ENCODE measurements at places on chromosomes 3 and 15.

DNA sequence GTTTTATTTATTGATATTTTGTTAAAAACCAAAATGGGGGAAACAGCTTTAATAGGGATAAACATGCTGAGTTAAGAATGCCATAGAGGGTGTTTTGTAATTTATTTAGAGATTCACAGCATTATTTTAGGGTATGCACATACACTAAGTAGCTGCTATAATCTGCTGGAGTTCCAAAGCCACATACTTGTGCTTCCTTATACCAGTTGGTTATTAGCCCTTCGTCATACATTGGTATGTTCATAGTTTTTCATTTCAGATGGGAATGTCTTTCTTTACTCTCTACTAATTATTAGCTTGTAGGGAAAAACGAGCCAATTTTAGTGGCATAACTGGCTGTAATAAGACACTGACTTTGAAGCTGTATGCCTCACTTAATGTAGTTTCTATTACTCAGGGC, 74.9 kb downstream of the PFN2 start:
- H3K4me1 ChIP-seq: peaks cover 7% of the 10 kb centered on the region
- H3K36me3 ChIP-seq: peaks cover 45% of the 10 kb centered on the region
- H3K27me3 ChIP-seq: no peaks in the 10 kb centered on the region
- no peak overlapping the region for H3K4me3 ChIP-seq

DNA sequence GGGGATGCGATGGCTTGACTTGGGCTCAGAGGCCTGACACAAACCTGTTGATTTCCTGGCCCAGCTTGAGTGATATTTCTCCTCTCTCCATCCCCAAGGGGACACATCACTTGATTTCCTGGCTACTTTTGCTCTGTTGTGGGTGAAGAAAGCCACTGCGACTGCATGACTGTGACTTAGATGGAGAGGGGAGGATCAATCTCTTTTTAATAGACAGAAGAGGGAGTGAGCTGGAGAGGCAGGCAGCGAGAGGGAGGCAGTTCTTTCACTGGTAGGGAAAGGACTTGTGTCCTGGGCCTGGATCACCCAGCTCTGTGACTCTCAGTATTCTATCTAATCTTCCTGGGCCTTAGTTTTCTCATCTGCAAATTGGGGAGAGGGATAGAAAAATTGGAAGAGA, 189.8 kb upstream of the RGMA start:
- H3K4me1 ChIP-seq: no peaks in the 10 kb centered on the region
- peaks cover 26% of the 10 kb centered on the region for H3K27me3 ChIP-seq
- no peak for DNase-seq
- H3K27ac ChIP-seq: no peak overlapping the region
- H3K36me3 ChIP-seq: no peaks in the 10 kb centered on the region

DNA sequence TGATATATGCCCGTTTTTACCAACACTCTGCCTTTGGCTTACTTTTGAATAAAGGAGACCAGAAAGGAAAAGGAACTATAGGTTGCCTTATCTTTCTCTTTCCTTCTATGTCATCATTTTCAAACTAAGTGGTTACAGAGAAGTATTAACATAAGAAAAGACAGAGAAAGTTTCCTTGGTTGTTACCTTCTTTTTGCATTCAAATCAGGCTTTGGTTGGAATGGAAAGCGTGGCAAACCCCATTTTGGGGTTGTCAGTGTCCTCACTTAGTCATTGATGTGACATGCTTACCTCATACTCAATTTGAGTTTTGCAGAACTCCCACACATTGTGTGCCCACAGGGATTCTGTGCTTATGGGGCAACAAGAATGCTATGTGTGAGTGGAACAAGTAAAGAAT, 3.7 kb upstream of the THRB start:
- no peak overlapping the region for H3K27ac ChIP-seq
- no peak for DNase-seq
- H3K4me3 ChIP-seq: no peak overlapping the region
- peaks cover 9% of the 10 kb centered on the region for H3K4me1 ChIP-seq
- no peaks in the 10 kb centered on the region for H3K36me3 ChIP-seq
- peaks cover 59% of the 10 kb centered on the region for H3K27me3 ChIP-seq

DNA sequence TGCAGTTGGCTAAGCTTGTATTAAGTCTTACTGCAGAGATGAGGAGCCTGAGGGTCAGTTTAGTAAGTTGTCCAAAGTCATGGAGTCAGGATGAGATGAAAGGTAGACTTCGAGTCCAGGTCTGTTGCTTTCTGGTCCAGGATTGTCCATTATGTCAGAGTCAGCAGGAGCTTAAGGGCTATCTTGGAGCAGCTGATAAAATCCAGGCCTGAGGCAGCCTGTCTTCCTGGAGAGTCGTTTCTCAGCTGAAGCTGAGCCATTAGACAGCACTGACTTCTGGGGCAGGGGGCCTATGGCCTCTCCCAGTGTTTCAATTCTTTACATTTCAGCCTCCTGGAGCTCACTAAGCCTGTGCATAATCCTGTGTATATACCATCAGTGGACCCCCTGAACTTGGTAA, 219.5 kb upstream of the GAP43 start:
- no peaks in the 10 kb centered on the region for H3K4me1 ChIP-seq
- H3K27ac ChIP-seq: no peak overlapping the region

- peaks cover 16% of the 10 kb centered on the region for H3K36me3 ChIP-seq
- no peak overlapping the region for H3K27ac ChIP-seq
- H3K4me1 ChIP-seq: no peaks in the 10 kb centered on the region
- no peaks in the 10 kb centered on the region for H3K27me3 ChIP-seq
- DNase-seq: no peak
These were observed 110.1 kb upstream of the PLXNA1 start for GRCh38 chr3:126872701-126873342.

DNA sequence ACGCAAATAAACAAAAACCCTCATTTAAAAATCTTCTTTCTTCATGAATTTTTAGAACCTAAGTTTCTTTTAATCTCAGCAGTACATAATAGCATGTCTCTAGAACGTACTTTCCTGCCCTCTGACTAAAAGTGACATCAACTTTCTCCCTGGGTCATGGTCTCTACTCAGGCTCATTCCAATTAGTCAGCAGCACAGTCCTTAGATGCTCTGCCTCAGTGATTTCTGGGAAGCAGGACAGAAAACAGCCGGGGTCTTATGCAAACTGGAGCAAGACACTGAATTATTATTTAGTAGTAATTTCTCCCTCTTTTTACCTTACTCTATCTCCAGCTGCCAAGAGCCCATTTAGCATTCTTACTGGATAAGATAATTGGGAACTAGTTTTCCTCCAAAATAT, 365.2 kb downstream of the TUSC7 start:
- H3K4me1 ChIP-seq: no peaks in the 10 kb centered on the region
- H3K27ac ChIP-seq: no peak overlapping the region
- no peaks in the 10 kb centered on the region for H3K27me3 ChIP-seq
- no peak overlapping the region for H3K4me3 ChIP-seq

- H3K27ac ChIP-seq: no peak overlapping the region
- no peaks in the 10 kb centered on the region for H3K4me1 ChIP-seq
- H3K4me3 ChIP-seq: no peak overlapping the region
- no peaks in the 10 kb centered on the region for H3K27me3 ChIP-seq
- DNase-seq: no peak
- H3K36me3 ChIP-seq: no peaks in the 10 kb centered on the region
These were observed 646.0 kb downstream of the TUSC7 start for GRCh38 chr3:117355566-117355965.

GRCh38 chr3:107432646-107433045, 55.4 kb downstream of the CCDC54 start:
- no peak for DNase-seq
- no peaks in the 10 kb centered on the region for H3K27me3 ChIP-seq
- H3K4me1 ChIP-seq: peaks cover 21% of the 10 kb centered on the region

- no peaks in the 10 kb centered on the region for H3K36me3 ChIP-seq
- H3K4me3 ChIP-seq: no peak overlapping the region
- no peak overlapping the region for H3K27ac ChIP-seq
- H3K4me1 ChIP-seq: peaks cover 8% of the 10 kb centered on the region
- H3K27me3 ChIP-seq: peaks cover 36% of the 10 kb centered on the region
These were observed 12.5 kb upstream of the FBLN2 start for GRCh38 chr3:13536432-13536831.

- no peaks in the 10 kb centered on the region for H3K27me3 ChIP-seq
- peaks cover 29% of the 10 kb centered on the region for H3K4me1 ChIP-seq
- no peak overlapping the region for H3K27ac ChIP-seq
- peaks cover 6% of the 10 kb centered on the region for H3K36me3 ChIP-seq
- no peak overlapping the region for H3K4me3 ChIP-seq
- no peak for DNase-seq
These were observed 8.9 kb downstream of the XIRP1 start for GRCh38 chr3:39183211-39184080.

DNA sequence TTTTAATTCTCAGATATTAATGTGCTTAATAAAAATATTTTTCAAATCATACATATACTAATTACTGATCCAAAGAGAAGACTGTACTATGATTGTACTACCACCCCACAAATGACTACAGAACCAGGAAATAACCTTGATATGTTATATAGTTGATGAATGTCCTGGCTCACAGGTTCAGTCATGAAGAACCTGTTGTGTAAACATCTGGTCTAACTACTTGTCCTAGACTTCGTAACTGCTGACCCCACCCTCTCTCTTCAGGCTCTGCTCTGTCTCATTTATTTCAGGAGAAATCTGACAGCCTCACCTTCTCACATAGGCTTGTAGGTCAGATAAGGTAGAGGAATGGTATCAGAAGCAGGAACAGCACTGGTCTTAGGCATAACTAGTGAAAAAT, 14.7 kb upstream of the CSTA start:
- no peak overlapping the region for H3K27ac ChIP-seq
- peaks cover 2% of the 10 kb centered on the region for H3K27me3 ChIP-seq
- no peak overlapping the region for H3K4me3 ChIP-seq

- H3K4me1 ChIP-seq: peaks cover 16% of the 10 kb centered on the region
- no peak overlapping the region for H3K4me3 ChIP-seq
- no peaks in the 10 kb centered on the region for H3K27me3 ChIP-seq
These were observed 48.0 kb upstream of the GSK3B start for GRCh38 chr3:120142236-120142635.

DNA sequence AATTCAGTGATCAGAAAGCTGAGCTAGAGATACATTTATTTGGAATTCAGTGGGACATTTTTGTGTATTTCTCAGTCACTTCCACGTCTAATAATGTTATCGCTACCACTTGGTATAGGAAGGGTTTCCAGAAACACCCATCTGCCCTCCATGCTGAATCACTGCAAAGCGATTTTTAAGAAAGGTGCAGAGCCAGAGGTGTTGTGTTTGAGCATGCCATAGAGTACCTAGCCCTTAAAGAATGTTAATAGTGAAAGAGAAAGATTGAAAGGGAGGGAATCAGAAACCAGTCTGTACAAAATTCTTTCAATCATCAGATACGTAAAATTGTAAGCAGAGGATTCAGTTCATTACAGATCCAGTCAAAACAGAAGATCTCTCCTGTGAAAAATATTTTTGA, 80.1 kb upstream of the ARL6 start:
- no peaks in the 10 kb centered on the region for H3K4me1 ChIP-seq
- H3K36me3 ChIP-seq: no peaks in the 10 kb centered on the region
- H3K27ac ChIP-seq: no peak overlapping the region
- H3K4me3 ChIP-seq: no peak overlapping the region

- H3K4me1 ChIP-seq: peaks cover 2% of the 10 kb centered on the region
- no peak overlapping the region for H3K4me3 ChIP-seq
- no peak overlapping the region for H3K27ac ChIP-seq
- DNase-seq: no peak
- H3K27me3 ChIP-seq: peaks cover 19% of the 10 kb centered on the region
- no peaks in the 10 kb centered on the region for H3K36me3 ChIP-seq
These were observed 5.7 kb downstream of the THBS1 start for GRCh38 chr15:39586387-39587095.

DNA sequence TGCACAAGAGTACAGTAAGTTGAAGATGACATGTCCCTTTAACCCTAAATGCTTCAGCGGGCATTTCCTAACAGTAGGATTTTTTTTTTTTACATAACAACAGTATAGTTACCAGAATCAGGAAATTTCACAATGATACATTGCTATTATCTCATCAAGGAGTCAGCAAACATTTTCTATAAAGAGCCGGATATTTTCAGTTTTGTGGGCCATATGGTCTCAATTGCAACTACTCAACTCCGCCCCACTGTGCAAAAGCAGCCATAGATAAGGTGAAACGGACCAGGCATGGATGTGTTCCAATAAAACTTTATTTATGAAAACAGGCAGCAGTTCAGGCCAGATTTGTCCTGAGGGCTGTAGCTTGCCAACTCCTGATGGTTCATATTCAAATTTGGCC, 130.6 kb downstream of the SMAD6 start:
- DNase-seq: no peak
- H3K4me3 ChIP-seq: no peak overlapping the region
- H3K36me3 ChIP-seq: no peaks in the 10 kb centered on the region
- H3K4me1 ChIP-seq: no peaks in the 10 kb centered on the region

DNA sequence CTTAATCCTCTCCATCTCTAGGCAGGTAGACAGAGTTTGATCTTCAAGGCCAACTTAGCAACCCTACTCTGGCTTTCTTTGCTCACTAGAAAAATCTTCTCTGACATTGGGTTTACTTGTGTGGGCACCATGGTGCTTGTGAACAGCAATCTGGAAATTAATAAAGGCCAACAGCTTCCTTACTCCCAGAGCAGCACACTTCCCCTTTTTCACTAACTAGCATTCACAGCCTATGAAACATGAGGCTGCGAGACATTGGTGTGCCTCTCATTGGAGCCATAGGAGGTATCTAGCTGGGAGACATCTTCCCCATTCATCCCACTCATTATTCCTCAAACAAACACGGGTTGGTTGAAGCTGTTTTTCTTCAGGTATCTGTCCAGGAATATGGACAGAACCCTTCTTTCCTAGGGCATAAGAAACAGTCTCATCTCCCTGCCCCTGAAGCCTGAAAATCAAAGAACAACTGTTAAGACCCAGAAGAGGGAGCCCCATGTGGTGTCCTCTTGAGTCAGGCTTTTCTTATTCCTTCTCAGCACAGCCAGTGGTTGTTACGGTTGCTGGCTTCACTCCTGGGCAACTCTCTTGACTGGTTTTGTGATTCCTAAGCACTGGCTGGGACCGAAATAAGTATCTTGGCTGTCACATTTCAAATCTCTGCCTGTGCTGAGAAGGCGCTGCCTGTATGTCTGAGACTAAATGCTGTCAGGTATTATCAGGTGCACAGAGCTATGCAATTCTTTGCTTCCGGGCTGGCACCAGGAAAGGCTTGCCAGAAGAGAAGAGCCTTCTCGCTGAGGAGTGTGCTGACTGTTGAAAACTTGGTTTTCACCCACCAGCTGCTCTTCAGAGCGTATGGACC, 194.4 kb downstream of the FEZF2 start:
- DNase-seq: no peak
- H3K36me3 ChIP-seq: no peaks in the 10 kb centered on the region
- H3K4me1 ChIP-seq: no peaks in the 10 kb centered on the region
- no peak overlapping the region for H3K4me3 ChIP-seq

- H3K27me3 ChIP-seq: no peaks in the 10 kb centered on the region
- H3K27ac ChIP-seq: peak overlapping the region; percentile 87
- DNase-seq: peak; percentile 48
- peaks cover 23% of the 10 kb centered on the region for H3K36me3 ChIP-seq
- H3K4me3 ChIP-seq: peak overlapping the region; percentile 63
- H3K4me1 ChIP-seq: peaks cover 36% of the 10 kb centered on the region
These were observed 179.6 kb downstream of the NSMCE3 start for GRCh38 chr15:29089731-29090616.

GRCh38 chr3:90062016-90062415, 954.6 kb downstream of the EPHA3 start:
- no peak for DNase-seq
- no peak overlapping the region for H3K27ac ChIP-seq
- no peaks in the 10 kb centered on the region for H3K36me3 ChIP-seq
- no peaks in the 10 kb centered on the region for H3K27me3 ChIP-seq
- no peak overlapping the region for H3K4me3 ChIP-seq
- H3K4me1 ChIP-seq: no peaks in the 10 kb centered on the region

GRCh38 chr15:89291934-89292438, 42.6 kb downstream of the POLG start:
- no peak overlapping the region for H3K4me3 ChIP-seq
- H3K36me3 ChIP-seq: peaks cover 92% of the 10 kb centered on the region
- no peaks in the 10 kb centered on the region for H3K27me3 ChIP-seq
- no peaks in the 10 kb centered on the region for H3K4me1 ChIP-seq
- no peak for DNase-seq
- H3K27ac ChIP-seq: no peak overlapping the region
